ENCODE measurements at places on chromosomes 6 and 20.

- DNase-seq = no peak
Observed at GRCh38 chr6:72626126-72626525, 4.3 kb downstream of the KCNQ5 start.

DNA sequence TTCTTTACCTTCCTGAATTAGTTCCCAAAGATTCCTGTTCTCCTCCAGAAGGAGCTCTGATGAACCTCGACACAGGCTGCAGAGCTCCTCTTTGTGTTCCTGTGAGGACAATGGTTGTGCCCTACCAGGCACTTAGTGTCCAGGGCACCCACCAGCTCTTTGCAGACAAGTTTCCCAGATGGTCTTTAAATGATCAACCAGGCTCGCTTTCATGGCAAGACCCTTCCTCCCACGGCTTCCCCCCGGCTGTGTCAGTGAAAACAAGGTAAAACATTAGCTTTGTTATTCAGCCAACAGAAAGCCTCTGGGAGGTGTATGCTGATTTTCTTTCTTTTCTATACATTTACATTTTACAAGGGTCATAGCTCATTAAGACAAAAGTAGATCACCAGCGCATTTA lies 32.3 kb upstream of the CNKSR3 start:
- DNase-seq = no peak

DNA sequence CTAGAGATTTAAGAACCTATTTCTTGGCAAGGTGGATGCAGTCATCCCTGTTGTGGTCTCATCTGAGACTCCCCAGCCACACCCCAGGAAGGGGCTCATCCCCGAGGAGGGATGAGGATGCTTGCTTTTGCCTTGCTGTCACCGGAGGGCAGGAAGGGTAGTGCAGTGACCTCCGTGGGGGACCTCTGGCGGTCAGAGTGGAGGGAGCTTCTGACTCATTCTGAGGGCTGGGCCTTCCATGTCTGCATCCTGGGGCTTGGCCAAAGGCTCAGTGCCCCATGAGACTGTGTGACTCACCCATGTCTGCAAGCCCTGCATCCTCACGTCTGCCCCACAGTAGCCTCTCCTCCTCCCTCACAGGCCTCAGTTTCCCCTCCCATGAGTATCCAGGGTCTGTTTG lies 38.7 kb downstream of the UQCC2 start:
- no peak for DNase-seq

GRCh38 chr6:116996842-116997241 lies 119.8 kb downstream of the RFX6 start:
- no peak for DNase-seq

GRCh38 chr6:24183584-24183983 lies 57.6 kb downstream of the NRSN1 start:
- DNase-seq = peak; percentile 30

DNA sequence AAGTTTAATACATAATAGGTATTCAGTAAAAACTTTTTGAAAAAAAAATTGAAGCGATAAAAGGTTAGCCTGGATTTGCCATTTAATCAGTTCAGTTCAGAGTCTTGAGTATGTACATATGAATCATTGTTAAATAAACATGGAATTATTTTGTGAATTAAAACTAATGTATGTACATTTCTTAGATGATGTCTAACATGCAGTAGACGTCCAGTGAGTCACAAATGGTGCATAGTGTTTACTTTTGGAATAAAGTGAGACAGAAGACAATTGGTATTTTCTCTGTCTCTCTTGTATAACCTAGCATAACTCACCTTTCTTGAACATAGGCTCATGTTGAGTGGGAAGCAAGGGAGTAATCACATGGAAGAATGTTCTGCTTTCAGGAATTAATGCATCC lies 83.5 kb downstream of the EYS start:
- DNase-seq = no peak

GRCh38 chr6:16698997-16699868 lies 62.0 kb downstream of the ATXN1 start:
- no peak for DNase-seq

- no peak for DNase-seq
Observed at GRCh38 chr6:11126876-11127275, 15.4 kb upstream of the ERVFRD-1 start.

DNA sequence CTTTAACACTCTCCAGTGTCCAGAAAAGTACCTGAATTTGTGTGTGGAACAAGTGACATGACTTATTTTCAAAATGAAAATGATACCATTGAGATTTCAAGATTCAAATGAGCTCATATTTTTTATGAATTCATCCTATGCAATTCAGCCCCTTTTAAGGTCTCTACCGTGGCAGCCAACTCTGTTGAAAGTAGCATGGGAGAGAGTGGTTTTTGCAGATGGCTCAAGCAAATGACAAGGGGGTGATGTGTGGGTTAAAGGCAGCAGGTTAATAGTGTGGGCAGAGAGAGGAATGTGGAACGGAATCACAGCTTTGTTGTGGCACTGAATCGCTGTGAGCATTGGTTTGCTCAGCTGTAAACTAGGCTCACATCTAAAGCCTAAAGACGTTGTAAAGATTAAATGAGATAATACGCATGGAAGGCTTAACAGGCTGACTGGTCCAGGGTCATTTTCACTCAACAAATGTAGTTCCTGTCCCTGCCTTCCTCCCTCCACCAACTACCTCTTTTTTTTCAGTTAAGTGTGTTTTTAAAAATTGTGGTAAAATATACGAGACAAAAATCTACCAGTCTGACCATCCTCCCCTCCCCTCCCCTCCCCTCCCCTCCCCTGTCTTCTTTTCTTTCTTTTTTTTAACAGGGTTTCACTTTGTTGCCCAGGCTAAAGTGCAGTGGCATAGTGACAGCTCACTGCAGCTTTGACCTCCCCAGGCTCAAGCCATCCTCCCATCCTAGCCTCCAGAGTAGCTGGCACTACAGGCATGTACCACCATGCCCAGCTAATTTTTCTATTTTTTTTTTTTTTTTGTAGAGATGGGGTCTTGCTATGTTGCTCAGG lies 114.7 kb upstream of the ZNF217 start:
- DNase-seq = no peak

GRCh38 chr6:11732036-11732631 lies 46.5 kb downstream of the ADTRP start:
- no peak for DNase-seq

- no peak for DNase-seq
Observed at GRCh38 chr6:133758815-133759335, 130.0 kb upstream of the TCF21 start.

DNA sequence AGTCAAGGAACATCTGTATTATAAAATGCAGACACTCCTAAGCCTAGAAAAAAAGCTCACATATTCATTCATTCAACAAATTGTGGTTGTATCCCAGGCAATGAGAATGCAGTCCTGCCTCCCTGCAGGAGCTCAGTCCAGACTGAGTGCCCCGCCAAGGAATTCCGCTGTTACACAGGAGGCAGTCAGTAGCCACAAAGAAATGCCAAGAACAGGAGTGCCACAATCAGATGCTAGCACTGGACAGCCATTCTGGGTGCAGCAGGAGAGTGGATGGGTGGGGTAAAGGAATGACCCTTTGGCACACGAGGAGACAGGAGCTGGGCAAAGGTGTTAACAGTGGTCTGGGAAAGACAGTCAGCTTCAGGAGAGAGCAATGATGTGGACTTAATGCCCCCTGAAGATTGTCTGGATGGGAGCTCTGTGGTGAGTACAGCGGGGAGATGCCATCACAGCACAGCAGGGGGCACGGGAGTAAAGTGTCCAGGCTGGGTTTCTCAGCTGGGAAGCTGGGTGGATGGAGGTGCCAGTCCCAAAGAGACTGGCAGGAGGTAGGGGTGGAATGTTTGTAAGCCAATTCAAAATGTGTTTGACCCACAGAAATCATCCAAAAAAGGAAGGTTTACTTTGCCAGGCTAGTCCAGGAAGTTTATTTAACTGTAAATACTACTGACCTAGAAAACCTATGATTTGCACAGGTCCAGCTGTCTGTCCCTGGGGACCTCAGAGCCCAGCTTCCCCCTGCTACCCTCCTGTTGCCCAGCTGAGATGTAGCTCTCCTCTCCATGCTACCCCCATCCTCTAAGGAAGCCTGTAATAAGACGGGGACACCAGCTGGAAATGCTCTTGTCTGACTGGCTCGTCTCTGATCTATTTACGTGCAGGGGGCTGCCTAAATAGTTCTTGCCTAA lies 84.1 kb downstream of the SLC23A2 start:
- no peak for DNase-seq

DNA sequence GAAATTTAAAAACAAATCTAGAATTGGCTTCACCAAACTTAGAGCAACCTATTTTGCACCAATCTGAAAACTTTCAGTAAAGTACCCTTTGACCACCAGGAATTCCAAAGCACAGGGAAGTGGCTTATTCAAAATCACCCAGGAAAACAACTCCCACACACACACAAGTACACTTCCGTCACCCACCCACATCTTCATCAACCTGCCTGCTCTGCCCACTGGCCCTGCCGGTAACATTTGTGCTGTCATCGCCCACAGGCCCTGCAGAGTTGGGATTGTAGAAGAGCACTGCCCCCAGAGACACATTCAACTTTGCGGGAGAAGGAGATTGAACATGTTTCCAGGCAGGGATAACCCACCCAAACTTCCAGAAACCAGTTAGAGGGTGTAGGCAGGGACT lies 19.3 kb upstream of the SCML4 start:
- no peak for DNase-seq

DNA sequence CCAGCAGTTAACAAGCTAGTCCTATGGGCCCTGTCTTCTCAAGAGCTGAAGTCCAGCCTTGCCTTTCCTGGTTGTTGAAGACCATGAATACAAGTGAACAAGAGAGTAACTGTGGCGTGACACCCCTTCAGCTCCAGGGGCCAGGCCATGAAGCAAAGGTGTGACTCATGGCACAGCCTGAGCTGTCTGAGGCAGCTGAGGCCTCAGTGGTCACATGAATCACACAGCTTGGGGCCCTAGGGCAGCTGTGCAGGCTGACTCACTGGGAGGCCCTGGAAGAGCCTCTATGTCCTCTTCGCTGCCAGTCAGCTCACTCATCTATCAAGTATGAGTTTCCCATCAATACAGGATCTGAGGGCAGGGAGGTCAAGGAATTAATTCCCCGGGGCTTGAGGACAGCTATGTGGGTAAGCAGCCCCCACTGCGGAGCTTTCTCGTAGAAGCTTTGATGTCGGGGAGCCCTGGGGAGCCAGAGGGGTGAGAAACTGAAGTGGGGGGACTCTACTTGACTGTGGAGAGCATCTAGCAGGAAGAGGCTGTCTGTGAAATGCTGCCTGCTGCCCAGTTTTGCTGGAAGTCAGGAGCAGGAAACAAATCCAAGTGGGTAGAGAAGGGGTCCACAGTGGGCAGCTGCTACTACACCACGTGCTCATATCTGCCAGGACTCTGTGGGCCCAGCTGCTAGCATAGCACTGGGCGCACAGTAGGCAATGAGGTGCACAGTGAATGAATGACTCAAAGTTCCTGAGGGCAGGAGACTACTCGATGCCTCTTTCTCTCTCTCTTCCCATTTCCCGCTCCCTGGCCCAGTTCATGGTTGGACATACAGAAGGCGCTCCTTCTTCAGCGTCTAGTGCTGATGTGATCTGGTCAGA lies 13.7 kb upstream of the FAM83C start:
- no peak for DNase-seq

- no peak for DNase-seq
Observed at GRCh38 chr20:58692579-58693225, at the start of gene NPEPL1. Gene NPEPL1, plus strand, starts transcription at chr20:58692800. Its CDS starts 101 bp downstream, at chr20:58692901.

GRCh38 chr6:7541175-7542064 lies at the start of gene DSP:
Gene DSP, plus strand, starts transcription at chr6:7541671. Its CDS starts 245 bp downstream, at chr6:7541916.
- peak; percentile 96 for DNase-seq

- peak; percentile 36 for DNase-seq
Observed at GRCh38 chr6:95364016-95364604, 213.2 kb upstream of the MANEA start.

GRCh38 chr6:143233554-143234285 lies 173.0 kb downstream of the AIG1 start:
- DNase-seq = no peak

- no peak for DNase-seq
Observed at GRCh38 chr6:88725111-88725975, 238.1 kb downstream of the RNGTT start.

GRCh38 chr6:33123732-33124524 lies 48.1 kb downstream of the HLA-DPB1 start:
- DNase-seq = peak; percentile 79

- no peak for DNase-seq
Observed at GRCh38 chr20:48783533-48784272, 44.1 kb downstream of the PREX1 start.

DNA sequence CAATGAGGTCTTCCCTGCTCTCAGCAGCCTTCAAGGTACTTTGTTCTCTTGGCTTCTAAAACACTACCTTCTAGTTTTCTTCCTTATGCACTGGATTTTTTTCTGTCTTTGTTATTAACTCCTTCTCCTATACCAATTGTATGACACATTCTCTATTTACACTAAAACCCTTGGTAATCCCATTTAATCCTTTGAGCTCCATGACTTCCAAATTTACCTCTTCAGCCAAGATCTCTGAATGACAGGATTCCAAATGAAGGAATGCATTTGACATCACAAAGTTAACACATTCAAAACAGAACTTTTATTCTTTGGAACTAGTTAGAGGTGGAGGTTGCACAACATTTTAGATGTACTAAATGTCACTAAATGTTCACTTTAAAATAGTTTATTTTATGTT lies 86.6 kb upstream of the SAMD5 start:
- DNase-seq = no peak

DNA sequence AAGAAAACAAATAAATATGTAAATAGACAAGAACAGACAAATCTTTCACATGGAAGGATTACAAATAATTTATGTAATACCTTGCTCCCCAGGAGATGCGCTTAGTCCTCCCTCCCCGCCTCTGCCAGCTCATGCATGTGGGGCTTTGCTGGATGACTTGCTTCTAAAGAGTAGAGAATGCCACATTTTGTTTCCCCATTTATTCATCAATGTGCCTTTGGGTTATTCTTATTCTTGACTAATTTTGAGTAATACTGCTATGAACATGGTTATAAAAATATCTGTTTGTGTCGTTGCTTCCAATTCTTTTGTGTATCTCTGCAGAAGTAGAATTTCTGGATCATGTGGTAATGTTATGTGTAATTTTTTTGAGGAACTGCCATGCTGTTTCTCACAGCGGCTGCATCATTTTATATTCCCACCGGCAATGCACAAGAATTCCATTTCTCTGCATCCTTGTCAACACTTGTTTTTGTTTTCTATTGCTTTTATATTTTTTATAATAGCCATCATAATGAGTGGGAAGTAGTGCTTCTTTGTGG lies 23.8 kb upstream of the DUSP22 start:
- no peak for DNase-seq

GRCh38 chr6:132202574-132202973 lies 198.7 kb downstream of the MOXD1 start:
- DNase-seq = no peak

GRCh38 chr6:168217216-168217879 lies 102.2 kb downstream of the DACT2 start:
- DNase-seq = no peak

- DNase-seq = no peak
Observed at GRCh38 chr20:12276011-12276673, 358.4 kb downstream of the BTBD3 start.

GRCh38 chr6:161547617-161548016 lies 273.8 kb upstream of the AGPAT4 start:
- peak; percentile 13 for DNase-seq
